ENCODE measurements at places on chromosomes 13 and 19.
A peak's percentile ranks its signal among the peaks of the same experiment; 100 is the strongest.

- H3K4me1 ChIP-seq = peaks cover 21% of the 10 kb centered on the region
- no peaks in the 10 kb centered on the region for H3K27me3 ChIP-seq
- no peak overlapping the region for H3K4me3 ChIP-seq
- no peak overlapping the region for H3K27ac ChIP-seq
- H3K36me3 ChIP-seq = no peaks in the 10 kb centered on the region
Measured at GRCh38 chr13:28613562-28613961, 45.4 kb upstream of the POMP start.

- H3K27ac ChIP-seq = peak overlapping the region; percentile 66
- no peak overlapping the region for H3K4me3 ChIP-seq
- peaks cover 81% of the 10 kb centered on the region for H3K4me1 ChIP-seq
- no peak for DNase-seq
- H3K27me3 ChIP-seq = no peaks in the 10 kb centered on the region
Measured at GRCh38 chr13:74077792-74078191, 56.4 kb downstream of the KLF12 start.

DNA sequence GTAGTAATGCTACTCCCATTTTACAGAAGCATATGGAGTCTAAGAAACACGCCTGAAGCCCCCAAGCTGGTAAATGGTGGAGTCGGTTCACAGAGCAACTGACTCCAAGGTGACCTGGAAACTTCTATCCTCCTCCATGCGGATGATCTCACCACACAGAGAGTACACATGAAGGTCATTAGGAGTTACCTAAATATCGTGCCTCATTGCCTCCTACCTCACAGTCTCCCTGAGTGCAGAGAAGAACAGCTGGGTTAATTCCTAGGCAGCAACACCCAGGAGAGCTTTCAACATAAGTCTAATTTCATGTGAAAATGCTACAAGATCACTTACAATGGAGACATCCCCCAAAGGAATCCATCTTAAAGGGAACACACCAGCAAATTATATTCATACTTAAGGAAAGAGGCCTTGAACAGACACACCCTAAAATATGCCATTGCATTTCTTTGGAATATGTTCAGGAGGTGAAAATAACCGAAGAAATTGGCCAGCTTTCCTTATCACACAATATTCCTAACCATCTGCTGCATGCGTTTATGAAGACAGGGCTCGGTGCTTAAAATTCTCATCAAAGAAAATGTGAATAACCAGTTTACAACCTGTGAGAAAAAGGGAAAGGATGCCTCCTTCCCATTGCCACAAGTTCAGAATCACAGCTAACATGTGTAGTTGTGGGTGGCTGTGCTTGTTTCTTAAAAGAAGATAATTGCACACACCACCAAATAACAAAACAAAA lies 203.6 kb upstream of the NBEA start:
- DNase-seq = no peak
- H3K27ac ChIP-seq = no peak overlapping the region
- H3K27me3 ChIP-seq = no peaks in the 10 kb centered on the region
- H3K36me3 ChIP-seq = no peaks in the 10 kb centered on the region
- no peaks in the 10 kb centered on the region for H3K4me1 ChIP-seq

DNA sequence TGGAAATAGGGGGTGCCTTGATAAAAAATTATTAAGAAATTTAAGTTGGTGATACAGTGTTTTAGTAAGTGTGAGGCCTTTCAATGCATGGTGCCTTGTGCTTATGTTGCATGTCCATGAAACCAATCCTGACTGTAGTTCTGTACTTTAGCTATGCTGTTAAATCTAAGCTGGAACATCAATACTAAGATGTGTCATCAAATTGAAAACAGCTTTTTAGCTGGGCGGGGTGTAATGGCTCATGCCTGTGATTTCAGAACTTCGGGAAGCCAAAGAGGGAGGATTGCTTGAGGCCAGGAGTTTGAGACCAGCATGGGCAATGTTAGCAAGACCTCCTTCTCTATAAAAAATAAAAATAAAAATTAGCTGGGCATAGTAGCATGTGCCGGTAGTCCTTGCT lies 930.3 kb upstream of the PCDH9 start:
- H3K27ac ChIP-seq = no peak overlapping the region
- no peaks in the 10 kb centered on the region for H3K4me1 ChIP-seq
- no peaks in the 10 kb centered on the region for H3K27me3 ChIP-seq
- no peak for DNase-seq
- H3K4me3 ChIP-seq = no peak overlapping the region

DNA sequence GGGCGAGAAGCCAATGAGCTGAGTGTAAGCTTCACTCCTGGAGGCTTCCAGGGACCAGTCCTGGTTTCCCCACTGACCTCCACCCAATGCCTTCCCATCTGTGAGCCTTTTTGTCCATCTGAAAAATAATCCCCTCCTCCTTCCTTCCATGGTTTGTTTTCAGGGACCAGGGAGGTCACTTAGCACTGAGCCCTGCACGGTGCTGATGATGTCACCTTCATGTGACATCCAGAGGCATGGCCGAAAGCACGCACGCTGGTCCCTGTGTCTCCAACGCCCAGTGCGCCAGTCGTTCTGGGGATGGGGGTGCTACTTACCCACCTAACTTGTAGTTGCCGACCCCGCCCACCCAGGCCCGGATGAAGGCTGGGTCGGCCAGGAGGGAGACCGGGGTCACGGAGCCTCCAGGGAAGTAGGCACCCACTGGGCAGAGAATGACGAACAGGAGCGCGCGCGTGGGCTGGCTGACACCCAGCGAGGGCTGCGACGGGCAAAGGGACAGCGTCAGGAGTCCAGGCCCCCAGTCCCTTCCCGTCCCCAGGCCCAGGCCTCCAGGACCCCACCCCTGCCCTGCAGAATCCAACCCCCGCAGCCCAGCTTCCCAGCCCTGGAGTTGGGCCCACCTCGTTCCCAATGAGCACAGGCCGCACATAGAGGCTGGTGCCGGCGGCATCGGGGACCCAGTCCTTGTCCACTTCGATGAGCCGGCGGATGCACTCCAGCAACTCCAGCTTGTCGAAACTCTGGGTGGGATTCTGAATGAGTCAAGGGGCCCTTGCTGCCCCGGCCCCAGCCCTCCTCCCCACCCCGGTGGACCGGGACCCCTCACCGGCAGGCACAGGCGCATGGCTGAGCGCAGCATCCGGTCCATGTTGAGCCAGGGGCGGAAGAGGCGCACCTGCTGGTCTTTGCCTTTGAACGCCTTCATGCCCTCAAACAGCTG lies 11.2 kb downstream of the BCAT2 start:
- H3K4me3 ChIP-seq = no peak overlapping the region
- peak overlapping the region; percentile 3 for H3K27ac ChIP-seq
- H3K4me1 ChIP-seq = peaks cover 20% of the 10 kb centered on the region
- DNase-seq = no peak
- H3K36me3 ChIP-seq = 0 out of 2 replicates have a peak, but pooled peaks cover 14% of the 10 kb centered on the region
- no peaks in the 10 kb centered on the region for H3K27me3 ChIP-seq
